ENCODE measurements at places on chromosomes 16 and 17.

GRCh38 chr17:55883149-55883548, 132.3 kb downstream of the PCTP start:
- DNase-seq: no peak

DNA sequence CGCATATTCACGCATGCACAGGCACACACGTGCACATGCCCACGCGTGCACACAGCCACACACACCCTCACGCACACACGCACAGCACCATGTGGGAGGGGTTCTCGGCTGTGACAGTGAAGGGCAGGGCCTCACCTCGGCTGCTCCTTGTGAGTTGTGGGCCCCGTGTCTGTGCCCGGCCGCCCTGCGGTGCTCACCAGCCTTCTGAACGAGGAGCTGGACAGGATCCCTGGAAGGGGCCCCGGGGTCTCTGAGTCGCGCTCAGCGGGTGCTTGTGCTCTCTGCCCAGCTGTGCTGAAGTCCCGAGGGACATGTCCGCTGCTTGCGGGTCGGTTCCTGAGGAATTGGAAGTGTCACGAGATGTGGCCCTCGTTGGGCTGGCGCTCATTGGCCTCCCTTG, 16.1 kb downstream of the TSC2 start:
- DNase-seq: no peak

- no peak for DNase-seq
Measured at GRCh38 chr16:4839942-4840341, 7.1 kb downstream of the GLYR1 start.

DNA sequence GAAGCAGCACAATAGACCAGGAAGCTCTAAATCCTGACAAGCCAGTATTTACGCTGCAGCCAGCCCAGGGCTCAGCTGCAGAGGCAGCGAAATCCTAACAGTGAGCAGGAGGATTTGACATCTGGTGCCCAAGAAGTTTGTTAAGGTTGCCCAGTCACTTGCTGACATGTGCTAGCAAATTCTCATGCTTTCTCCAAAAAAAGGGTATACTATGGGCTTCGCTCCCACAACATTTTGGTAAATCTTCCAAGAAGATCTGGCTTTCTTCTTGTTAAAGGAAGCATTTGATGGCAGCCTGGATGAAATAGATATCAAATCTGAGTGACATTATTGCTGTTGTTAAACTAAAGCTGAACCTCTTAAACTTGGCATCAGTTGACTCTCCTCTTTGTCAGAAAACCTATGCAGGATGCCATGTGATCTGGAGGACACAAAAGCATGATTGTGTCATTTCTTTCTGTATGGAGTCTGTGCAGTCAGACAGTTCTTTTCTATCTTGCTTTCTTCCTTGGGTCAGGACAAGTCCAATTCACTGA, 949.7 kb upstream of the RBFOX1 start:
- DNase-seq: no peak

DNA sequence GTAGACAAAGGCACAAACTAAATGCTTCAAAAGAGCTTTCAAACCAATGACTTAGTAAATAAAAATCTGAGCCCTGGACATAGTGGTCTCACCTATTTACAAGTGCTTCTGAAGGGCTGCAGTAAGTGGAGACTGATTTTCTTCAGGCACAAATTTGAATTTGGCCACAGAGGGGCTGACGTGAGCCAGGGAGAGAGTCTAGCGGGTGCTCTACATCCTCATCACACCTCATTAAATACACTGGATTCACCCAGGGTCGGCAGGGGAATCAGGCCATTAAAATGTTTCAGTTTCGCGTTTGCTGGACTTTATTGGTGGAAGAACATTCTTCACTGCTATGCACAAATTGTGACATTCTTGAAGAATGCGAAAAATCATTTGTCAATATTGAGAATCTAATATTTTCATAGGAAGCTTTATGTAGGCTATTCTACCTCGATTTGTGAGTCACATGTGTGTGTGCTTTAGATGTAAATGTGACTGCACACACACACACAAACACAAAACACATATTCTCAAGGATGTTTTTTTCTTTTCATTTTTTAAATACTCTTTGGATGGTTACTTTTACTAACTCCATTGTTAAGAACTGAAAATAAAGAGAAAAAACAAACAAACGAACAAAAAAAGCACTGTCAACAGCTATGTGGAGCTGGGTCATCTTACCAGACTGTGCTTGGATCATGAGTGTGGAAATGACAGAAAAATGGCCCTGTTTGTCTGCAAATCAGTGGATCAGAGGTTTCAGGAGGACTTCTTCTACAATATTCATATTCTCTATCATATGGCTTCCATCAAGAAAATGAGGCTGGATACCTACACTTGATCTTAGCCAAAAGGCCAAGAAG, 58.9 kb downstream of the CDH11 start:
- DNase-seq: no peak

DNA sequence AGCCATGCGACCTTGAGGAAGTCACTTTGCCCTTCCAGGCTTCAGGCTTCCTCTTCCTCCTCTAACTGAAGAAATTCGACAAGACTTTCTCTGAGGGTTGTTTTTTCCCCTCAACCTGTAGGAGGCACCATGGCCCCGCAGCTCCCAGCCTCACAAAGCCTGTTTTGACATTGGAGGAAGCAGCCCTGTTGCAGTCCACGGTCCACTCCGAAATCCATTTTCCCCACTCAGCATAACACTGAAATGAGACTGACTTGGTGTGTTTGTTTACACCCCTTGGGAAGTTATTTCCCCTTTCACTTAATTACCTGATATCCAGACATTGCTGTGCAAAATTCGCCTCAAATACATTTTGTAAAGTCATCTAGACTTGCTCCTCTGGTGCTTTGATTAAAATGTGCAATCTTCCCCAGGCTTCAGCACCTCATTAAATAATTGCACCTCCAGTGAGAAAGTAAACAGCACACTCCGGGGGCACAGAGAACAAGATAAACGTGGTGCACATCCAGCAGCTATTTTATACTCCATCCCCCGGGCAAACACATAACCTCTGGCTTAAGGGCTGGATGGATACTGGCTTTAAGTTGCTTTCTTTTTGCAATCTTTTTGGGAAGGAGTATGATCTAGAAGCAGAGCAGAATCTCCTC, 41.4 kb upstream of the PIRT start:
- DNase-seq: no peak

GRCh38 chr16:56161658-56162057, 29.6 kb upstream of the GNAO1 start:
- DNase-seq: no peak

DNA sequence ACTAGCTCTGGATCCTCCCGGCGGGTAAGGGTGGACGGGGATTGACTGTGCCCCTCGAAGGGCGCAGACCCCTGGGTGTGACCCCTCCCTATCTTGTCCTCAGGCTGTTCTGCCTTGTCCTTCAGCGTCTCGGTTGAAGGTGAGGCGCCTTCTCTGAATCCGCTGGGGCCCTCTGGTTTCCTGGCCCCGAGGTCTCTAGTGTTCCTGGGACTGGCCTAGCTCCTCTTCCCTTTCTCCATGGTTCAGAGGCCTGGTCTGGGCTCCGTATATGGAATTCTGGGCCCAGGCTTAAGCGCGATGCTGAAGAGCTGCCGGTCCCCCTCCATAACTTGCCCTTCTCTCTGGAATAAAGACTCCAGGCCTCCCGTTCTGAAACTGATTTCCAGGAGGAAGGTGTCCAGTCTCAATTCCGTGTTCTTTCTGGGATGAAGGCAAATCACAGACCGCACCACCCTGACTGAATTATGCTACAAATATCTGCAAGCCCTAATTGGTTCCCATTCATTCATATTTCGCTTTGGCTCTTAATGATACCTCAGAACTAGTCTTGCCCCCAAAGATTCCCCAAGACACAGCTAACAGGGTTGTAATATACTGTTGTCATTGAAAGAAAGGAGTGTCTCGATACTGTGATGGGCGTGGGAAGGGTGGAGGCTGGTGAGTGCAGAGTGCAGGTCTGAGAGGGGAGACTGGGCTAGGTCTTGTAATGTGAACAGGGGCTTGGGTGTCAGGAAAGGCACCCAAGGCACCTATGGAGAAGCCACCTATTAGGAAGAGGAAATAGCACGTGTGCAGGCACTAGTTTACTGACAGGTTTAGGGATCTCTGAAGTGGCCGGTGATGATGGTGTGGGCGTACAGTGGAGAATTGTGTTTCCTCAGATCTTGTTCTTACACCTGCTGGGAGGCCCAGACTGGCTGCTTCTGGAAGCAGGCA, 851 bp downstream of the EDC4 start:
- no peak for DNase-seq

DNA sequence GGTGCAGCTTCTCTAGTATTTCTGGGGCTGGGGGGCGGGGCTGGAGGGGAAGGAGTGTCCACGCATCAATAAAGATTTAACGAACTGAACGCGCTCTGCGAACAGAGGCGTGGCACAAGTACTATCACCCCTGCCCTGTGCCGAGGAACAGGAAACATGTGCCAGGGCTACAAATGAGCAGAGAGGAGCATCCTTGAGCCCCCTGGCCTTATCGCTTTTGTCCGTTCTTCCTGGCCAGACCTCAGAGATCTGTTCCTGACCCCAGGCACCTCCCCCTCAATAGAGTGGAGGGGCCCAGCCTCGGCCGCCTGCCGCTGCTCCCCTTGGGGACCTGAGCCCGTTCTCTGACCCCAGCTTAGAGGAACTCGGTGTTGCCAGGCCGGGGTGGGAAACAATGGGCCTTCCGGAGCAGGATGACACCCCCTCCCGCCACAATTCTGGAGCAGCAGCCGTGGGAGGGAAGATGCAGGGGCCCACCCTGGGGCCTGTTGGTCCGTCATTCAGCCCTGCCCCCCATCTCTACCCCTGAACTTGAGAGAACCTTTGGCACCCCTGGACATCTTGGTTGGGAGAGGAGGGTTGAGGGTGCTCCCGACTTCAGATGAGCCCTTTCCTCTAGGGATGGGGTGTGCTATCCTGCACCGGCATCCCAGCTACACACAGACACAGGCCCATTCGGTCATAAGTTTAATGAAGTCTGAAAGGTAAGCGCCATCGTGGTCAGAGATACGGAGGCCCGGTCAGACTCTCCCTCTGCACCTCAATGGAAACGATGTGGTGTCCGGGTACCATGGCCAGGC, 1.1 kb downstream of the NAA38 start:
- no peak for DNase-seq

DNA sequence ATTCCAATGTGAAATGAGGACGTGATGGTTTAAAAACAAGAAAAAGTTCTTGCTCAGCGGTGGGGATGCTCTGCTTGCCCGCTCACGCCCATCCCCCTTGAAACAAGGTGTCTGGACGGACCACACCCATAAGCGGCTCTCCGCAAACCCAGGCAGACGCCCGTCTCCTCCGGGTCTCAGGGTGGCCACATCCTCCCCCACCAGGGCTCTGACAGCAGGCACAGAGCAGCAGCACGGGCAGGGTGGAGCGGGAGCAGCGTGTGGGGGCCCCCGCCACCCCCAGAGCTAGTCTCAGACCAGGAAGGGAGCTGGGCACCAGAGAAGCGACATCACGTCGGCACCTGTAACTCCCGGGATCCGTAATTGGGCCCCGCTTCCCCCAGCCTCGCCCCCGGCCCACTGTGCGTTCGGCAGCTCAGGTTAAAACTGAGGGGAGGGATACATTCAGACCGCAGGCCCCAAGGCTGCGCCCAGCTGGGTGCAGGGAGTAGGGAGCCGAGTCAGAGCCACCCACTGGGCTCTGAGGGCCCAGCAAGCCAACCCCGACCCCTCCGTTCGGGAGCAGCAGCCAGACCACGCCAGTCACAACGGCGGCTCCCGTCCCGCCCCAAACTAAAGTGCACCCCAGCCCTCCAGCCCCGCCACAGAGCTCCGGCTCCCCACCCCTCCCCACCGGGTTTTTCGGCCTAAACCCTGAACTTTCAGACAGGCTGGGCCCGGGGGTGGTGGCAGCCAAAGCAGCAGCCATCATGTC, 22.0 kb downstream of the CLUH start:
- no peak for DNase-seq

DNA sequence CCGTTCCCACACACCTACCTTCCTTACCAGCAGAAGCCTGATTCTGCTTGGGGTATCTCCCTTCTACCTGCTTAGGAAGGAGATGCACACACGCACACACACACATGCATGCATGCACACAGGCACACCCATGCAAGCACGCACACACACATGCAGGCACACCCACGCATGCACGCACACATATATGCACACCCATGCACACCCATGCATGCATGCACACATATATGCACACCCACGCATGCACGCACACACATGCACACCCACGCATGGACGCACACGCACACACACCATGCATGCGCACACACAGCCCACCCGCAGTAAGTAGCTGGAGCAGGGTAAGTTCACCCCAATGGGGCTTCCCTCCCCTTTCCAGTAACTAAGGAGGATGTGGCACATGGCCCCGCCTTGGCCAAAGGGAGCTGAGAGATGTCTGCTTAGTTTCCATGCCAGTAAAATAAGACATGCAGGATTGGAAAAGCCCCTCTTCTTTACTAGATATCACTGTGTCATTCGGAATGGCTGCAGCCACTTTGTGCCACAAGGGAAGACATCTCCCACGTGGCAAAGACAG, 33.7 kb downstream of the ADCY9 start:
- no peak for DNase-seq

- DNase-seq: no peak
Measured at GRCh38 chr16:74568961-74569631, 37.8 kb downstream of the GLG1 start.

DNA sequence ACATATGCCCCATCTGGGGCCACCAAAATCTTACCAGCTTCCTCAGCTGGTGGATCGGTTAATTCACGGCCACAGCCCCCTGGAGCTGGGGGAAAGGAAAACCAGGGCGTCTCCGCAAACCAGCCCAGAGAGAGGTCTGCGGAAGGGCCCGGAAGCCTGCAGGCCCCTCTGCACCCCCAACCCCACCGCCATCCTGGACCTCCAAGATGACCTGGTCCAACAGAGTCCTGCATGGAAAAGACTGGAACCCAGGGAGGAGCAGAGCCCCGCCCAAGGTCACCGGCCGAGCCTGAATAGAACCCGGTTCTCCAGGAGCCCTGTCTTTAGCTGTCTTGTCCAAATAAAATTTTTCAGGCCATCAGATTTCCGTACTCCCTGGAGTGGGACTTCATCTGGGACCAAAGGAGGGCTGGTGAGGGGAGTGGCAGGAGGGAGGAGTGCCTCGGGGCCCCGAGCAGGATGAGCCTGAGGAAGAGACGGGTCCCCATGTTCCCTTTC, 37.4 kb upstream of the NDRG4 start:
- DNase-seq: no peak

- DNase-seq: no peak
Measured at GRCh38 chr16:67975321-67976105, 4.8 kb downstream of the DPEP3 start.

- no peak for DNase-seq
Measured at GRCh38 chr17:8072729-8073461, 14.6 kb downstream of the ALOX12B start.
